ENCODE measurements at places on chromosomes 16 and 17.

- DNase-seq: peak; percentile 42
These were observed 2.6 kb downstream of the ATP2A3 start for GRCh38 chr17:3961564-3962047.

DNA sequence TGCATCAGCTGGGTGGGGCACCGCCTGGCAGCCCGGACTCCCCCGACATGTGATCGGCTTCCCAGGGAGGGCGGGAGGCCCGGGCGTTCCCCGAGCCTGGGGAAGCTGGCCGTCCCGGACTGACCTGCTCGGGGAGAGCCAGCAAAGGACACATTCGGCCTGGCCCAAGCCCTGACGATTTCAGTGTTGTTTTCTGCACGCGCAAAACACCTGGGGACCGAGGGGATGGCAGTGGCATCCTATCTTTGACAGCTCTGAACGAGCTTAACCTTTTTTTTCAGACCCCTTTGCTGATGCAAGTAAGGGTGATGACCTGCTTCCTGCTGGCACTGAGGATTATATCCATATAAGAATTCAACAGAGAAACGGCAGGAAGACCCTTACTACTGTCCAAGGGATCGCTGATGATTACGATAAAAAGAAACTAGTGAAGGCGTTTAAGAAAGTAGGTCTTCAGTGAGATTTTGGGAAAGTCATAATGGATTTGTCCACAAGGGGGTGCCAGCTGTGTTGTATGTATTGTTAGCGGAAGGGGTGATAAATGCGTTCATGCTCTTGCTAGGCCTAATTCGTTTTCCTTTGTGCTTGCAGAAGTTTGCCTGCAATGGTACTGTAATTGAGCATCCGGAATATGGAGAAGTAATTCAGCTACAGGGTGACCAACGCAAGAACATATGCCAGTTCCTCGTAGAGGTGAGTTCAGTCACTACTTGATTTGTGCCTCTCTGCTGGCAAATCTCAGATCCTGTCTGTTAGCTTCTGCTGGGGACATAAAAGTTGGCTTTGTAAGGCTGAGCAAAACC, 1.0 kb downstream of the EIF1 start:
- DNase-seq: no peak

- DNase-seq: no peak
These were observed 18.5 kb upstream of the PITPNA start for GRCh38 chr17:1580979-1581676.

DNA sequence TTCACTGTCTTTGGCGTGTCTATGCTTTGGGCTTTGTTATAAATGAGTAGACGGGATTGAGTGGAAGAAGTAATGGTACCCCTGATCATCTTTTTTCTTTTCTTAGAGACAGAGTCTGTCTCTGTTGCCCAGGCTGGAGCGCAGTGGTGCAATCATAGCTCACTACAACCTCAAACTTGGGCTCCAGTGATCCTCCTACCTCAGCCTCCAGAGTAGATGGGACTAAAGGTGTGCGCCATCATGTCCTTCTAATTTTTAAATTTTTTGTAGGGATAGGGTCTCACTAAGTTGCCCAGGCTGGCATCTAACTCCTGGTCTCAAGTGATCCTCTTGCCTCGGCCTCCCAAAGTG, 14.9 kb upstream of the GPRC5B start:
- DNase-seq: no peak

DNA sequence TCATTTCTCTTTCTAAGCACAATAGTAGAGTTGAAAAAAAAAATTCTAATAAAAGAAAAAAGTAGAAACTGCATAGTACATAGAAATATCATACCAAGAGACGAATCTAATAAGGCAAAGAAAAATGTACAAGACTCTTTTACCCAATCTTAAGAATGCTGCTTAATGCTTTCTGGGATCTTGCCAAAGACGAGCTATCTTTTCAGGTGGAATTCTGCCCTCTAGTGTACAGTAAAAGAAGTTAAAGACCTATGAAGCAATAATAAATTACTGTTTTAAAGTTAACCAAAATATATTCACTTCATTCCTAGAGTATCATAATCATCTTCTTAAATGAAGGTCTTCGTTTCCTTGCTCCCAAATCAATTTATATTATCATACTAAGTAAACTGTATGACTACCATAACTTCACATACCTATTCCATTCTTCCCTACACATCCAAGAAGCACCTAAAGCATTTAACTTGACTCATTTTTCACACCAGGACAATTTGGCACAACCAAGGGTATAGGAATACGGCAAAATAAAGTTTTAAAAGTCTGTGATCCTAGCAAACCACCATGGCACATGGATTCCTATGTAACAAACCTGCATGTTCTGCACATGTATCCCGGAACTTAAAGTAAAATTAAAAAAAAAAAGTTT, 47.7 kb downstream of the CFDP1 start:
- DNase-seq: no peak

- DNase-seq: no peak
These were observed 40.2 kb upstream of the ATF7IP2 start for GRCh38 chr16:10345629-10346028.

DNA sequence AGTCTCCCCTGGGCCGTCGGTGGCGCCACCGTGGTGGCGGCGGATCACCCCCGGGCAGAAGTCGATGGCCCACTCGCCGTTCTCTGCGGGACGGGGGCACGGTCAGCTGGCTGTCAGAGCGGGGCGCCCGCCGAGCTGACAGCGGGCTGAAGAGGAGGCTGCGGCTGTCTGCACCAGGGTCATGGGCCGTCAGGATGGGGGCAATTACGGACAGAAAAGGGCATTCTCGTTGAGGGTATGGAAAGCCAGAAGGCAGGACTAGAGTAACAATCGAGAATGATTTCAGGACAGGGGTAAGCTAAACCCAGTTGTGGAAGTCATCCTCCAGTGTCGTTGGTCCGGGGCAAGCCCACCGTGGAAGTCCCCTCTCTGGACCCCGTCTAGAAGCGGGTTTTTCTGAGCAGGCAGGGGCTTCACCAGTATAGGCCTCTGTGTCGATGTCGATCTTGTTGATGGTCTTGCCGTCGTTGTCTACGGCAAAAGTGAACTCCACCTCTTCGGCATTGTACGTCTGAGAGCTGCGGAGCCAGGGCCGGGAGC, 1.7 kb downstream of the CHRNE start:
- DNase-seq: no peak

DNA sequence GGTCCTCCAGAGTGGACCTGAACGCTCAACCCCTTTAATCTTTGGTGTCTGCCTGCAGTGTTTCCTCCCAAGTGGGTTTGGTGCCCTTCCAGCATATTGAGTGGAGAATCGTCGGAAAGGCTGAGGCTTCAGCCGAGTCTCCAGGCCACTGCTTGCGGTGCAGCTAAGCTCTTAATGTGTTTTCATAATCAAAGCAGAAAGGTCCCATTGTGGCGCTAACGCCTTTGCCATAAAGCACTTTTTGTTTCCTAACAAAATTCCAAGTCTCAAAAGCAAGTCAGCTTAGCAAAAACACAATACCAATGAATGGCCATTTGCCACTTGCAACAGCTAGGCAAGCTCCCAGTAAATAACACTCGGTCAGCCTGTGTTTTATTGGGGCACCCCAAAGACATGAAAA, 57.6 kb downstream of the KSR1 start:
- DNase-seq: no peak

DNA sequence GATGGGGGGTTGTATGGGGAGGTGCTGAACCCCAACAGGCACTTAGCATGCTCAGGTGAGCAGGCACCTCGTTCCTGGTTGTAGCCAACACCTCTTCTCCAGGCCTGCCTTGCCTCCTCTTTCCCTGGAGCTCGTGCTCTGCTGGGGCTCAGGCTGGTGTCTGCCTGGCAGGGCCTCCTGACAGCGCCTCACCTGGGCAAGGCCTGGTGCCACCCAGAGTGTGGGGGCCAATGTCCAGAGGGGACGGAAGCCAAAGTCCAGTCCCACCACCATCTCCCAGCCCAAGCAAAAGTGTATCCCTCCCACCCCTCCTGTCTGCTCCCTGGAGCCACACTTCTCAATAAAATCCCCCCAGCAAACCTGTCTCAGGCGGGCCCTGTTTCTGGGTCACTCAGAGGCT, 304.2 kb upstream of the TNRC6C start:
- no peak for DNase-seq

DNA sequence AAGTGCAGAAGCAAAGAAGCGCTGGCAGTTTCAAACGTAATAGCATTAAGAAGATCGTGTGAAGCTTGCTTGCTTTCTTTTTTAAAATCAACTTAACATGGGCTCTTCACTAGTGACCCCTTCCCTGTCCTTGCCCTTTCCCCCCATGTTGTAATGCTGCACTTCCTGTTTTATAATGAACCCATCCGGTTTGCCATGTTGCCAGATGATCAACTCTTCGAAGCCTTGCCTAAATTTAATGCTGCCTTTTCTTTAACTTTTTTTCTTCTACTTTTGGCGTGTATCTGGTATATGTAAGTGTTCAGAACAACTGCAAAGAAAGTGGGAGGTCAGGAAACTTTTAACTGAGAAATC, 17.4 kb upstream of the RAB11FIP4 start:
- DNase-seq: no peak

- no peak for DNase-seq
These were observed 138.2 kb upstream of the ERCC4 start for GRCh38 chr16:13781575-13782338.

DNA sequence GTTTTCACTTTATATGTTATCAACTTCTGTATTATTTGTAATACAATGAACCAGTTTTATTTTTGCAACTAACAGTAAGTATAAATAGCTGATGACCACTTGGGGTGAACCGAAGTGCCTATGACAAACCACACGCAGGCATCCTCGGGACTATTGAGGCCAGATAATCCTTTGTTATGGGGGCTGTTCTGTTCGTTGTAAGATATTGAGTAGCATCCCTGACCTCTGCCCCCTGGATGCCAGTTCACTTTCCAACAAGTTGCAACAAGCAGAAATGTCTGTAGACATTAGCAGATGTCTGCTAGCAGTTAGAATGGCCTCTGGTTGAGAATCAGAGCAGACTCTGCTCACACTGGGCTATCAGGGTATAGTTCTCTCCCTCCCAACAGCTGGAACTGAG, 277.0 kb downstream of the WWOX start:
- no peak for DNase-seq

DNA sequence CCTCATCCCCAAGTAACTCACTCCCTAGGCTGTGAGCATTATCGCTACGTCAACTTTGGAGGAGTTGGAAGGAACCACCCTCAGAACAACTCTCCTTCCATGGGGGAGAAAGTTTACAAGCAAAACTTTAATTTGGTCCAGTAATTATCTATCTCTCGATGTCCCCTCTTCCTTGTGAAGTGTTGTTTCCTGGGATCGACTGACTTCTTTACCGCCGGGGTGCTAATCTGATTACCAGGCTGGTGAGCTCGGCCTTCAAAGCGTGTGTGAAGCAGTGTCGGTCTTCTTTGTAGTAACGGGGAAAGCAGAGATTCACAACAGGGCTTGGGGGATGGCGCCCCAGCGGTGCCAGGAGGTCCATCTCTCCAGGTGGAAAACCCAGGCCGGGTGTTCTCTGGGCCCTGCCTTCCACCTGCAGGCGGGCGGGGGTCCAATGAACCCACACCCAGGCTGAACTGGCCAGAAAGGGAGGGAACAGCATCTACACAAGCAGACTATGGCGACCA, 14.5 kb upstream of the FOXF1 start:
- DNase-seq: no peak

- no peak for DNase-seq
These were observed 4.2 kb downstream of the ZNF843 start for GRCh38 chr16:31438414-31438813.

GRCh38 chr17:7656958-7657609, 6.4 kb downstream of the ATP1B2 start:
- no peak for DNase-seq

GRCh38 chr17:83096401-83097224, 17.2 kb downstream of the METRNL start:
- DNase-seq: no peak

GRCh38 chr17:40883031-40883430, 2.0 kb downstream of the KRT20 start:
- DNase-seq: no peak

DNA sequence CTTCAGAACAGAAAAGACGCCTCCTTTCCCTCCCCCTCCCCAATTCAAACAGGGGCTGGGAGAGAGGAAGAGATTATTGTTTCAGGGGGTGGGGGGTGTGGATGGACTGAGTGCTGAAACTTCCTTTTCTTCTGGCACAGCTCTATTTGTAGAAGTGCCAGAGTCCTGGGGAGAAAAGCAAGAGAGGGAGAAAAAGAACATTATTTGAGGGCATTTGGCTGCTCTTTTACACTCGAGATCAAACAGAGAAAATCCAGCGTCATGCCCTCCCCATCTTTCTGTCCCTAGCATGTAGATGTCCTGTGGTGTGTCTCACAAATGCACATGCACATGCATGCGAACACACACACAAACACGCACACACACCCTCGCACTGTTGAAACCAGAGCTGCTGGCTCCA, 13.0 kb downstream of the ARL4D start:
- DNase-seq: no peak

DNA sequence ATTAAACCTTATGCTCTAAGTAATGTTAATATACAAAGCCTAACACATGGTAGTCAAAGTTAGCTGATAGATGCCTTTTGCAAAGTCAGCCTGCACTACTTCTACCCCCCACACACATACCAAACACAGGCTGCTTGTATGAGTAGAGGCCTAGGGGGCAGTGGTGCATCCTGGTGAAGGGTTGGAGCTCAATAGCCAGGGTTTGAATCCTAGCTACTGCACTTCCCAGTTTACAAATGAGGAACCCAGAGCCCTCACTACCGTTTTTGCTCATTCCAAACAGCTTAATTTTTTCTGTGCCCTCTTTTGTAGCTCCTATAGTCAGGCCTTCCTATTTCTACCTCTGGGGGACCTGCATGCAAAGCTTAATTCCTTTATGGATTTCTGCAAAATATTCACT, 18.9 kb upstream of the HYDIN start:
- DNase-seq: no peak

GRCh38 chr17:28216528-28216927, 102.5 kb upstream of the TMEM97 start:
- no peak for DNase-seq

DNA sequence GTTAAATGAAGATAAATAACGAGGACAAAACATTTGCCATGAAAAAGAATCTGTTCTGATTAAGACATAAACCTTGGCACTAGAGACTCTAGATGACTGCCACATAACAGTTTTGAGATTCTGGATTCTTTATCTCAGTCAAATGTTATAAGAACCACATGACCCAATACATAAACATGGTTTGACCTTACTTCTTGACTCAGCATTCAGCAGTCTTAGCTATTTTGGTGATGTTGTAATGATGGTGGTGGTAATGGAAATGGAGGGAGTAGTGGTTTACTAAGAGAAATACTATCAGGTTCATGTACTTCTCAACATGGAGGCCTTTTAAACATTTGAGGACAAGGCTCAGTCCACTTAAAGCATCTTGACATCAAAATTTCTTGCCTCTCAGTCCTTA, 925.4 kb downstream of the CDH11 start:
- DNase-seq: no peak

DNA sequence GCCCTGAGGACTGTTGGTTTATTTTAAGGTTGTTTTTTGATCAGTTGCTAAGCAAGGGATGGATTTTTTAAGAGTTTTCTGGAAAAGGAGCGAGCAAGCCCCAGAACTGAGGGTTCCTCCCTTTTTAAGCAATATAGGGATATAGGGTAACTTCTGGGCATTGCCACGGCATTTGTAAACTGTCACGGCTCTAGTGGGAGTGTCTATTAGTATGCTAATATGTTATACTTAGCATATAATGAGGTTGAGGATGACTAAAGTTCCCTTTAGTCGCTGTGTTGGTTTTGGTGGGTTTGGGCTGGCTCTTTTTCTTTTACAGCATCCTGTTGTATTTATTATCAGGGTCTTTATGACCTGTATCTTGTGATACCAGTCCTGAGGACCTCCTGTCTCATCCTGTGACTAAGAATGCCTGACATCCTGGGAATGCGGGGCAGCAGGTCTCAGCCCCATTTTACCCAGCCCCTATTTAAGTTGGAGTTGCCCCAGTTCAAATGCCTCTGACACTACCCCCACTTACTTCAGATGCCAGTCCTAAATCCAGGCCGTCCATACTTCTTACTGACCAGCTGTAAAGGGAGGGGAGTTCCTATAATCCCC, 59.4 kb downstream of the MFSD11 start:
- DNase-seq: no peak

Measured in Right ventricle myocardium inferior (tissue), 1 donor.